CD4-positive, alpha-beta T cell treated with Interleukin-21 for 1 hour (primary cell): ENCODE measurements at places on chromosomes 12 and 14.

- DNase-seq, result no peak
These were observed 241.2 kb upstream of the G2E3 start for GRCh38 chr14:30317729-30318128.

- DNase-seq, result no peak
These were observed 1028.9 kb upstream of the TMEM132C start for GRCh38 chr12:127238107-127238506.

GRCh38 chr14:21090194-21090939 lies 8.1 kb downstream of the ZNF219 start:
- peak; percentile 29 for DNase-seq

- no peak for DNase-seq
These were observed 74.7 kb downstream of the RPS6KA5 start for GRCh38 chr14:90985601-90986242.

DNA sequence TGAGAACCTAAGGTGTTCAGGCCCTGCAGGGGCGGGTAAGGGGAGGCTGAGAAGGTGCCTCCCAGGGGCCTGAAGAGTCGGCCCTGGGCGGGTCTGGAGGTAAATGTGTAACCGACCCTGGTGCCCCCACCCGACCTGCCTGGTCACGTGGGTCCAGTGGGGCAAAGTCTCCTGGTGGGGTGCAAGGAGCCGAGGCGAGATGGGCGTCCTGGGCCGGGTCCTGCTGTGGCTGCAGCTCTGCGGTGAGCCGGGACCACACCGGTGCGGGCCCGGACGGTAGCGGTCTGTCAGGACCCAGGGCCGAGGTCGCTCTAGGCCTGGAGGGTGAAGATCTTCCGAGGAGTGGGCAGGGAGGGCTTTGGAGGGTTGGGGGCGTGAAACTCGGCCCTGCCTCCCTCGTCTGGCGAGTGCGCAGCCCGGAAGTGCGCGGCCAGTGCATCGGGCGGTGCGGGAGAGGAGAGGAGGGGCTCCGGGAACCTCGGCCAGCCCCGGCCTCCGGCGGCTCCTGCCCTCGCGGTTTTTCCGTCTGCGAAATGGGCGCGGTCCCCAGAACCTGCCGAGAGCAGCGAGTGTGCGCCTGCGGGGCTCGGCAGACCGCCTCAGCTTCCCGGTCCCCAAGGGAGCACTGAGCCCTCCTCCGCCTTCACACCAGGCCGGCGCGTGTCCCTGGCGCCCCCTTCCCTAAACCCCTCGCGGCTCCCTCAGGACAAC lies at the start of gene AMN:
TSS of gene AMN (plus strand) at position 174 of the 711 bp plus-strand sequence. CDS start at position 200, 26 bp downstream.
- no peak for DNase-seq

DNA sequence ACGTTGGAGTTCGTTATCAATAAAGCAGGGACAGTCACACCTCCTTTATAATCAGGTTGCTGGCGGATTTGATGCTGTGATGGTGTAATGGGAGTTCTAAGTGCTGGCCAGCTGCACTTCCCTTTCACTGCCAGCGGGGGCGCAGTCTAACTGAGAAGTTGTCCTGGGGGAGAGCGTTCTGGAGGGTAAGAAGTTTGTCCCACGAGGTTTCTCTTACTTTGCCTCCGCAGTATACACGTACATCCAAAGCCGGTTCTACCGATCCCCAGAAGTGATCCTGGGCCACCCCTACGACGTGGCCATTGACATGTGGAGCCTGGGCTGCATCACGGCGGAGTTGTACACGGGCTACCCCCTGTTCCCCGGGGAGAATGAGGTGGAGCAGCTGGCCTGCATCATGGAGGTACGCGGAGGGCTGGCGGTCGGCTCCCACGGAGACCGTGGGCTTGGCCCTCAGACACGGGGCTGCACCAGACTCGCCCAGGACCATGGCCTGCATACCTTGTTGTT lies 42.7 kb downstream of the DYRK4 start:
- DNase-seq, result peak; percentile 85

- DNase-seq, result no peak
These were observed 54.5 kb upstream of the EVL start for GRCh38 chr14:100010679-100011078.

- DNase-seq, result no peak
These were observed 32.4 kb upstream of the AP4S1 start for GRCh38 chr14:30993071-30993470.

GRCh38 chr12:53172352-53172751 lies 8.2 kb upstream of the ZNF740 start:
- no peak for DNase-seq

GRCh38 chr12:25992026-25992782 lies 33.7 kb downstream of the RASSF8 start:
- DNase-seq, result no peak

GRCh38 chr14:105333613-105334364 lies 19.2 kb downstream of the PACS2 start:
- no peak for DNase-seq

- DNase-seq, result no peak
These were observed 3.8 kb downstream of the LRP1 start for GRCh38 chr12:57131896-57132744.

DNA sequence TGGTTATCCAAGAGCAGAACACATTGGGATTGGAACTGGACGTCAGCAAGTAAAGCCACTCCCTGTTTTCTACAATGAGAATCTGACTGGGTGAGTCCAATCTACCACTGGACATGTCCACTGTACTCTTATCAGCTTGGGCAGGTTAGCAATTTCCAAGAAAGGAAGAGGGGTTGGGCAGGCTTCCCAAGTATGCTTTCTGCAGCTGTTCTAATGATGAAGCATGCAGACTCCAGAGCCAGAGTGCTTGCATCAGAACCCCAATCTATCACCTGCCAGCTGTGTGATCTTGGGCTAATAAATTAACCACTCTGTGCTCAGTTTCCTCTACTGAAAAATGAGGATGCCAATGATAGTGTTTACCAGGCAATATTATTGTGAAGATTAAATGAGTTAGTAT lies 92.0 kb downstream of the EMP1 start:
- DNase-seq, result no peak

- DNase-seq, result no peak
These were observed 24.9 kb downstream of the TCTN1 start for GRCh38 chr12:110638796-110639195.

- no peak for DNase-seq
These were observed 5.1 kb downstream of the HCAR1 start for GRCh38 chr12:122725452-122726079.

DNA sequence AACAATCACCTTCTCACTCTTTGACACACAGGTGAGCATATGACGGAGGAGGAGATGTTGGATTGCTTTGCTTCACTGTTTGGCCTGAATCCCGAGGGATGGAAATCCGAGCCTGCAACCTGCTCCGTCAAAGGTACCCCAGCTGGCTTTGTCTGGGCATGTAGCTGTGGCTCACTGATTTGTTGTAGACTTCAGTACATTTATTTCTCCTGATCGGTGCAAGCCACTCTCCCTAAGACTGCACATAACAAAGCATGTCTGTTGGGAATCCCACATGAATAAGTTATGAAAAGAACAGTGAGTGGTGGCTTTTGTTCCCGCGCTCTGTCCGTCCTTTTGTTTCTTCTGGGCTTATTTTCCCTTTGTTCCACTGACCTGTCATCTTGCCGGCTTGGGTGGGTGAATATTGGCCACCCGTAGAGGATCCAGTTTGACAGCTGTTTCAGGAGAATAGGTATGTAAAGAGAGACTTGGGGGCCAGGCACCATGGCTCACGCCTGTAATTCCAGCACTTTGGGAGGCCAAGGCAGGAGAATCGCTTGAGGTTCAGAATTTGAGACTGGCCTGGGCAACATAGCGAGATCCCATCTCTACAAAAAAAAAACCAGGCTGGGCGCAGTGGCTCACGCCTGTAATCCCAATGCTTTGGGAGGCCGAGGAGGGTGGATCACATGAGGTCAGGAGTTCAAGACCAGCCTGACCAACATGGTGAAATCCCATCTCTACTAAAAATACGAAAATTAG lies 20.0 kb upstream of the BCL7A start:
- no peak for DNase-seq

- no peak for DNase-seq
These were observed 35.1 kb downstream of the EIF2S3B start for GRCh38 chr12:10540776-10541205.

DNA sequence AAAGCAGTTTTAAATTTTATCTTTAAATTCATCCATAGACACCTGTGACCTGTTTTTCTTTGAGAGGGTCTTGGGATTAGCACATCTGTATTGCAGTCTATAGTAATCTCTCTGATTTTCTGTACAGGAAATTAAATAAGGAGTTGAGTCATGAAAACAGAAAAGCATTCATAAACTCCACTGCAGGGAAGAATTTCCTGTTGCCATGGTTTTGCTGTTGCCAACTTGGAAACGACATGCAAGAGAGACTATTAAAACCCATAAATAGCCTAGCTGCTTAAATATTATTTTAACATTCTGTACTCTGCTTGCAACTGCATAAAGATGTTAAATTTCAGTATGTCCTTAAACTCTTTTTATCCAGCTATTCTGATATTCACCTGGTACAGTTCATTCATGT lies 281.0 kb upstream of the RGS6 start:
- no peak for DNase-seq

- no peak for DNase-seq
These were observed 183.8 kb downstream of the FOXA1 start for GRCh38 chr14:37411079-37411735.

GRCh38 chr12:14843425-14843887 lies at the start of gene ART4:
TSS of gene ART4 (minus strand) at chr12:14843526. CDS start at chr12:14843113, 413 bp downstream.
- DNase-seq, result no peak

DNA sequence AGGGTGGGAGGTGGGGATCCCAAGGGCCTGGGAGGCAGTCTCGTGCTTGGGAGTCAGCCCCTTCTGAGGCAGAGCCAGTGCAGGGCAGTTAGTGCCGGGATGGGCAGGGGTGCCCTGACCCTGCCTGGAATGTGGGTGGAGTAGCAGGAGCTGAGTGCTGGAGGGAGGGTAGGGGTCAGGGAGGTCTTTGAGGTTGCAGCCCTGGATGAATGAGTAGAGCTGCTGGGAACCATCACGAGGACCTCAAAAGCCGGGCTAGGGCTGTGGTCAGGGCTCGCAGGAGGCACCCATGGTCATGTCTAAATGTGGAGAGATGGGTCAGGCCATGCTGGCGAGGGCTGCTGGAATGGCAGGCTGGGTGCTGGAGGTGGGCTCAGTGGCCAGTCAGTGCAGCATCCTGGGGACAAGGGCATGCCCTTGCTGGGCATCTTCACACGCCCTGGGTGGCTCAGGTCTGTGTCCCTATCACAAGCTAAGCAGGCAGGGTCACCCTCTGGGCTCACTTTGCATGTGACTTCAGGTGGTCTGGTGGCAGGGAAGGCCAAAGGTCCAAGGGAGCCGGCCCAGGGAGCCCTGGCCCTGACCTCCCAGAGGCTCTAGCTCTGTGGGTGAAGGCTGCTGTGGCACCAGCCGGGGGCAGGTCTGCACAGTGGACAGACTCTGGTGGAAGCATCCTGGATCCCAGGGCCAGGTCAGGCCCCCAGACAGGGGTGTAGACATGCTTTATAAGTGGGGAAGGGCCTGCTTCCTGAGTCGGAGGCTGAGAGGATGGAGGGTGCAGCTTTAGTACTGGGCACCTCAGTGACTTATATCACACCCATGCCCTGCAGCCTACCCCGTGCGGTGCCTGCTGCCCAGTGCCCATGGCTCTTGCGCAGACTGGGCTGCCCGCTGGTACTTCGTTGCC lies 24.5 kb downstream of the PAPLN start:
- no peak for DNase-seq

- DNase-seq, result no peak
These were observed 163.8 kb downstream of the RASSF9 start for GRCh38 chr12:85672436-85672835.

DNA sequence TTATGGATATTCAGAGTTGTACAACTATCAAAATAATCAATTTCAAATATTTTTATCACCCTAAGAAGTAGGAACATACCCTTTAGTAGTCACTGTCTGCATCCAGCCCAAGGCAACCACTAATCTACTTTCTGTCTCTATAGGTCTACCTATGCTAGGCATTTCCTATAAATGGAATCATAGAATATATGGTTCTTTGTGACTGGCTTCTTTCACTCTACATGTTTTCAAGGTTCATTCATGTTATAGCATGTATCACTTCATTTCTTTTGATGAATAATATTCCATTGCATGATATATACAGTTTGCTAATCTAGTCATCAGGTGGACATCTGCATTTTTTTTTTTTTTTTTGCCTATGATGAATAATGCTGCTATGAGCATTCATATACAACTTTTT lies 112.4 kb downstream of the PPP1R12A start:
- DNase-seq, result no peak

GRCh38 chr14:105879867-105880561 lies 353.6 kb downstream of the TMEM121 start:
- no peak for DNase-seq

DNA sequence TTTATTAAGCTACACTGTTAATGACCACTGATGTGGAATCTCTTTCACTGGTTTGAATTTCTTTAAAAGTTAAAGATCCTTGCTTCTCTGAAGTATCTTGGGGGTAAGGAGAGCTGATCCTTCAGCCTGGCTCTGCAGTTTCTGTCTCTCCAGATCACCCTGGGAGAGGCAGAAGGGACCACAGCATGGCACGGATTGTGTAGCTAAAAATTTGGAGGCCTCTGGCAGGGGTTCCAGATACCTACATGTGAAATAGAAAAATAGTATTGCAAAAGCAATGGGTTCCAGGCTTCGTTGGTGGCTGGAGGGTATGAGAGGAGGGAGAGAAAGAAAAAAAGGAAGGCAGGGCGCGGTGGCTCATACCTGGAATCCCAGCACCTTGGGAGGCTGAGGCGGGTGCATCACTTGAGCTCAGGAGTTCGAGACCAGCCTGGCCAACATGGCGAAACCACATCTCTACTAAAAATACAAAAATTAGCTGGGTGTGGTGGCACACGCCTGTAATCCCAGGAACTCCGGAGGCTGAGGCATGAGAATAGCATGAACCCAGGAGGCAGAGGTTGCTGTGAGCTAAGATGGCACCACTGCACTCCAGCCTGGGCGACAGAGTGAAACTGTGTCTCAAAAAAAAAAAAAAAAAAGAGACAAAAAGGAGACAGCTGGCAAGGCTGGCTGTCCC lies 3.4 kb downstream of the CHST11 start:
- no peak for DNase-seq

- no peak for DNase-seq
These were observed 85.5 kb upstream of the FZD10 start for GRCh38 chr12:130076752-130077151.
